ENCODE measurements at places on chromosomes 12 and 14.

- no peaks in the 10 kb centered on the region for H3K36me3 ChIP-seq
- peaks cover 16% of the 10 kb centered on the region for H3K4me1 ChIP-seq
- no peaks in the 10 kb centered on the region for H3K27me3 ChIP-seq
- H3K4me3 ChIP-seq: no peak overlapping the region
- H3K27ac ChIP-seq: no peak overlapping the region
Measured at GRCh38 chr12:67645126-67645525, 3.4 kb upstream of the DYRK2 start.

DNA sequence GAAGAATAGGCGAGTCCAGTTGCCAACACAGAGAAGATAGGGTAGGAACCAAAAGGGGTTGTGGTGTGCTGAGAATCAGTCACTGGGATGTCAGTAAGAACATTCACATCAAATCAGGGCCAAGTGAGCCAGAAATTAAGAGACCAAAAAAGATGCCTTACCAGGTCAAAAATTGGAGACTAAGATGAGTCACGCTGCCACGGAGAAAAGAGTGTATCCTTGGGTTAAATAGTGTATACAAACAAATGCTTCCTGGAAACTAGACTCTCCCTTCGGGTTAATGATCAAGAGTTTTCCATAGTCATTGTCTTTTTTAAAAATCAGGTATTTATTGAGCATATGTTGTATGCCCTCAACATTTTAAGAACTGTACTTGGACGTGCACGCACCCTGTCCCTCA, 45.2 kb upstream of the BAZ1A start:
- DNase-seq: no peak
- H3K36me3 ChIP-seq: no peaks in the 10 kb centered on the region
- no peak overlapping the region for H3K4me3 ChIP-seq
- H3K27ac ChIP-seq: no peak overlapping the region
- H3K27me3 ChIP-seq: no peaks in the 10 kb centered on the region
- no peaks in the 10 kb centered on the region for H3K4me1 ChIP-seq

DNA sequence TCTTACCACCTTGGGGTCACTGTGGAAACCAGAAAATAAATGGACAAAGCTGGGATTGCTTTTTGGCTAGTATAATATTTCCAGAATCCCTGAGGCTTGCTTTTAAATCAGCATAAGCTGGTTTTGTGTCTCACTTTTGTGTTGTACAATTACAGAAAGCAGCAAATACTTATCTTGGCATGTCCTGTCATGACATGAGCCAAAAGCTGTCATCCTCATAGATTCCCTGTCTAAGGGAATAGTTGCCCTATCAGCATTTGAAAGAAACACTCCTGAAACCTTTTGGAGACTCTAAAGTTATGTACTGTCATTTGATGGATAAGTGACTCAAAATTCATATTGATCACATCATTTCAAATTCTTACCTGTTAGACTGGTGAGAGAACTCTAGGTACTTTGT, 987.2 kb downstream of the NRXN3 start:
- no peak overlapping the region for H3K4me3 ChIP-seq
- no peaks in the 10 kb centered on the region for H3K4me1 ChIP-seq
- H3K36me3 ChIP-seq: no peaks in the 10 kb centered on the region
- no peak overlapping the region for H3K27ac ChIP-seq
- DNase-seq: no peak
- no peaks in the 10 kb centered on the region for H3K27me3 ChIP-seq

DNA sequence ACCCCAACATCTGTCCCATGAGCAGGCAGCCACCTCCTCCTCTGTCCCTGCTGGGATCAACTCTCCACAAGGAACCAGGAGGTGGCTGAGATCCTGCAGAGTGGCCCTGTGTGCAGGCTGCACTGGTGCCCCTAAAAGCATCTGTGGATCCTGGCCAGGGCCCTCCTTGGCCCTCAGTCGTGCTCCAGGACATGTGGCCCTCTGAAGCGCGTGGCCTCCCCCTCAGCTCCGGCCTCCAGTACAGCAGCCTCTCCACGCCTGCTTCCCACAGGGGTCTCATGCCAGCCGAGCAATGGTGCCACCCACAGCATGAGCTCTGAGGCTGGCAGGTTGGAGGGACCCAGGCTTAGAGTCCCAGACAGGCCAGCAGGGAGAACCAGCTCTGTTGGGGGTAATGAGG, 77.4 kb upstream of the NOS1 start:
- DNase-seq: no peak
- no peak overlapping the region for H3K27ac ChIP-seq
- H3K4me3 ChIP-seq: no peak overlapping the region
- no peaks in the 10 kb centered on the region for H3K4me1 ChIP-seq

GRCh38 chr12:86660488-86661147, 404.4 kb upstream of the MGAT4C start:
- no peaks in the 10 kb centered on the region for H3K36me3 ChIP-seq
- H3K27ac ChIP-seq: no peak overlapping the region
- DNase-seq: no peak
- no peaks in the 10 kb centered on the region for H3K4me1 ChIP-seq
- H3K27me3 ChIP-seq: no peaks in the 10 kb centered on the region

DNA sequence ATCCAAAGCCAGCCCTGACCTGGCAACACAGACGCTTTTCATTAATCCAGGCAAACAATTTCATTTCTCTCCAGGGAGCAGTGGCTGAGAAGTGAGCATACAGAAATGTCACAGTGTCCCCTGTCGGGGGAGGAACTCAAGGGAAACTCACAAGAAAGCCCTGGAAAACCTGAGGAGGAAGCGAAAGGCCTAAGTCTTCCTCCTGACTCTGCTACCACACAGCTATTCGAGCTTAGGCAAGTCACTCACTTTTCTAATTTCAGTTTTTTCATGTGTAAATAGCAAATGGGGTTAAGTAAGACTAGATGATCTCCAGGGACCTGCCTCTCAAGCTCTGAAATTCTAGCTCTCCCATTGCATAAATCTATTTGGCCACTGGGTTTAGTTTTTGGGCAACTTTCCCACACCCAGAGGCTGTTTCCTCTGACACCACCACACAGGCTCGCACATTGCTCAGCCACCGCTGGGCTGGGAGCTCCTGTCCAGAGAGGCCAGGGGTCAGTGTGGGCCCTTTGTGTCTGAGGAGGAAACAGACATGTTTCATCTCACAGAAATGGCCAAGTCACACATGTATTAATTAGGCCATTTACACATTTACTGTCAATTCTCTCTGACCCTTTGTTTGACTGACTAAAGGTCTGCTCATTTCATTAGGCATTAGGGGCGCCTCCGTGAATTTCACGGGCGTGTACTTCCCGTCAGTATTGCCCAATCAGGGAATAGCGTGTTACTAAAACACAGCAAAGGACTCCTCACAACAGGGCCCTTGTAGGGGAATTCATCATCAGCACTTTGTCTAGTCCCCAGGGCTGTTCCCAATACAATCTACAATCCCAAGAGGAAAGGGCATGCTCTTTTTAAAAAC, 9.8 kb upstream of the PNMA1 start:
- peak overlapping the region; percentile 15 for H3K27ac ChIP-seq
- H3K4me1 ChIP-seq: no peaks in the 10 kb centered on the region
- DNase-seq: no peak

DNA sequence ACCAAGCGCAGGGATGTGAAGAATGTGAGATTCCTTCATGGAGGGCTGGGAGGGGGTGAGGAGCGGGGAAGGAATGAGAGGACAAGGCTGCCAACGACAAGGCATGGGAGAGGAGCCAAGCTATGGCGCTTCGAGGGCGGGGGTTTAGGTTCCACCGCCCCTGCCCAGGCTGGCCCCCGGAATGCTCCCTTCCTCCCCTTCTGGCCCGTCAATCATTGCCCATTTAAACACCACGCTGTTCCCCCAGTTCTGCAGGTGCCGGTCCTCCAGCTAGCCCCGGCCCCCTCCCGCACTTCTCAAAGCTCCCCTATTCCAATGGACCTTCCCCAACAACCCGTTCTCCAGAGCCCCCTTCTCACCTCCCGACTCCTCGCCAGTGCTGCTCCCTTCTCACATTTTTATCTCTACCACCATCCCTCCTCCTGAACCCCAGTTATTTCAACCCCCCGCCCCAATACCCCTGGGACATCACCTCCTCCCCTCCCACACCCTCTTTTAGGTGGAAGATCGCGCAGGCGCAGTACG, 428 bp downstream of the RNF41 start:
- no peak for DNase-seq
- H3K4me3 ChIP-seq: peak overlapping the region; percentile 74
- H3K27ac ChIP-seq: peak overlapping the region; percentile 98
- no peaks in the 10 kb centered on the region for H3K27me3 ChIP-seq
- H3K4me1 ChIP-seq: peaks cover 14% of the 10 kb centered on the region

DNA sequence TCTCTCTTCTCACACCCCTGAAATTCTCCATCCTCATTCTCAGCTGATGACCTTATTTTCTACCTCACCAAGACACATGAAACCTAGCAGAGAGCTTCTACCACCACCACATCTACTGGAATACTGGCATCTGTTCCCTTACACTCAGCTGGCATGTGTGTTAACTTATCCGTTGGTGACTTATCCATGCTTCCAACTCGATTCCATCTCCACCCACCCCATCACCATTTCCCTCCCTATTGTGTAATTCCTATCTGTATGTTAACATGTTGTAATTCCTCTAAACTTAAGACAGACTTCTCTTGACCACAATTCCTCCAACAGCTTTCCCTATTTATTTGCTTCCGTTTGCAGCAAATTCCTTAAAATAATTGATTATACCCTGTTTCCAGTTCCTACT, 15.4 kb downstream of the C1S start:
- no peaks in the 10 kb centered on the region for H3K36me3 ChIP-seq
- no peak for DNase-seq
- H3K27ac ChIP-seq: no peak overlapping the region
- no peak overlapping the region for H3K4me3 ChIP-seq
- no peaks in the 10 kb centered on the region for H3K27me3 ChIP-seq

DNA sequence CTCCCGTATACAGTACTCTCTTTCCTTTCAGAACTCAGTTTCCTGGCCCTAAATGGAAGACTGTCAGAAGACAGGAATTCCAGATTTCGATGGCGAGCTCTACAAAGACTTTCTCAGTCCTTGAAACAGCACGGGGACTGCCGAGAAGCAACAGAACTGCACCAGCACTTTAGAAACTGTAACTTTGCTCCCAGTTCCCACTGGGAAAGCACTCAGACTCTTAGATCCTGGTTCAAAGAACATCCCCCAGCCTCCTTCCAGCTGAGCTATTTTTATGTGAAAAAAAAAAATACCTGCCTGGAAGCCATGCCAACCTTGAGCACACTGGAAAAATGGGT, 1.8 kb downstream of the PXN start:
- peaks cover 15% of the 10 kb centered on the region for H3K27me3 ChIP-seq
- H3K4me3 ChIP-seq: no peak overlapping the region
- no peaks in the 10 kb centered on the region for H3K4me1 ChIP-seq
- DNase-seq: no peak
- peak overlapping the region; percentile 43 for H3K27ac ChIP-seq
- no peaks in the 10 kb centered on the region for H3K36me3 ChIP-seq

DNA sequence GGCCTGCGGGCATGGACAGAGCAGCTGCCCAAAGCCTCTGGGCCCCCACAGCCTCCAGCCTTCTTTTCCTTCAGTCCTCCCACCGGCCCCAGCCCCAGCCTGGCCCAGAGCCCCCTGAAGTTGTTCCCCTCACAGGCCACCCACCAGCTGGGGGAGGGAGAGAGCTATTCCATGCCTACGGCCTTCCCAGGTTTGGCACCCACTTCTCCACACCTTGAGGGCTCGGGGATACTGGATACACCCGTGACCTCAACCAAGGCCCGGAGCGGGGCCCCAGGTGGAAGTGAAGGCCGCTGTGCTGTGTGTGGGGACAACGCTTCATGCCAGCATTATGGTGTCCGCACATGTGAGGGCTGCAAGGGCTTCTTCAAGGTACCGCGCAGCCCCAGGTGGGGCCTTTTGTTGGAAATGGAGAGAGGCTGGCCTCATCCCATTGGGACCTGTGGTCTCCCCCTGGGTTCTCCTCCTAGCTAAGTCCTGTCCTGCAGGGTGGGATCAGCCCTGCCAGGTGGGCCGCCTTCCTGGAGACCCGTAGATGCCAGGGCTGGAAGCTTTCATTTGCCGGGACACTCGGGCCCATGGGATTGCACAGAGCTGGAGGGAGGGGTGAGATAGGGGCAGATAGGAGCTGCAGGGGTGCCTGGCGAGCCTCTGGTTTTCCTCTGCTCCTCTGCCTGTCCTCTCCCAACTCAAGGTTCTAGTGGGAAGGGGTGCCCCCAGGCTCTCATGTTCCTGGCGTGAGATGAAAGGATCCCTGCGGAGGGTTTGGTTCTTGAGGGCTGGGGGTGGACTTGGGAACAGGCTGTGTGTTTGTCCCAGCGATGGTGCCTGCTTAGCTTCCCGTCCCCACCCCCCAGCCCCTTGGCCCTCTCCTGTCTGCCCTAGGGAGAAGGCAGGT, 3.8 kb downstream of the NR4A1 start:
- no peak overlapping the region for H3K27ac ChIP-seq
- H3K4me3 ChIP-seq: no peak overlapping the region
- H3K36me3 ChIP-seq: peaks cover 38% of the 10 kb centered on the region
- H3K4me1 ChIP-seq: peaks cover 17% of the 10 kb centered on the region
- peaks cover 5% of the 10 kb centered on the region for H3K27me3 ChIP-seq

DNA sequence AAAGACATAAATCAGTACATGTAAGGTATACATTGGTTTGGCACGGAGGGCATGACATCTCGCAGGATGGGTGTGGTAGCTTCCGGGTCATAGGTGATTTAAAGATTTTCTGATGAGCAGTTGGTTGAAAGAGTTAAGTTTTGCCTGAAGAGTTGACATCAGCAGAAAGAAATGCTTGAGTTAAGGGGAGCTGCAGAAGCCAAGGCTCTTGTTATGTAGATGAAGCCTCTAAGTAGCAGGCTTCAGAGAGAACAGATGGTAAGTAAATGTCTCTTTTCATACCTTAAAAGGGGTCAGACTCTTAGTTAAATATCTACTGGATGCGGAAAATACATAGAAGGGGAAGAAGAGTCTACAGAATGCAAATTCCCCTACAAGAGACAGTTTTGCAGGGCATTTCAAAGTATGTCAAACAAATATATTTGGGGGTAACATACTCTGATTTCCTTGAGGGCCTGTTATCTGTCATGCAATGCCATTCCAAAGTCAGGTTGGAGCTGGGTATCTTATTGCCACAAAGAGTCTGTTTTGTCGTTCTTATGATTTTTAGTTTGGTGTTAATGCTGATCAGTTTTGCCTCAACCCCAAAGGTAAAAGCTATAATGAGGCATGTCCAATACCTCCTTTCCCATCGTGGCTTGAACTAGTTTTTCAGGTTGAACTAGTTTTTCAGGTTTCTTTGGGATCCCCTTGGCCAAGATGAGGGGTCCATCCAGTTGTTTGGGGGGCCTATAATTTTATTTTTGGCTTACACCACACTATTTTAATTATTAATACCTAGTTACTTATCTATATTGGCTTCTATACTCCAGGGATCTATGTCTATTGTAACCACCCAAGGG, 67.0 kb downstream of the PTHLH start:
- H3K27ac ChIP-seq: no peak overlapping the region
- no peaks in the 10 kb centered on the region for H3K27me3 ChIP-seq
- H3K4me3 ChIP-seq: no peak overlapping the region
- no peaks in the 10 kb centered on the region for H3K36me3 ChIP-seq

GRCh38 chr12:116202940-116203339, 74.6 kb downstream of the MED13L start:
- peaks cover 21% of the 10 kb centered on the region for H3K36me3 ChIP-seq
- no peak overlapping the region for H3K4me3 ChIP-seq
- peaks cover 3% of the 10 kb centered on the region for H3K4me1 ChIP-seq
- DNase-seq: no peak
- H3K27me3 ChIP-seq: no peaks in the 10 kb centered on the region

- no peak overlapping the region for H3K4me3 ChIP-seq
- no peak overlapping the region for H3K27ac ChIP-seq
- H3K4me1 ChIP-seq: peaks cover 15% of the 10 kb centered on the region
- no peaks in the 10 kb centered on the region for H3K36me3 ChIP-seq
- no peaks in the 10 kb centered on the region for H3K27me3 ChIP-seq
Measured at GRCh38 chr12:67798768-67799167, 150.2 kb downstream of the DYRK2 start.

Data from thymus (tissue), 14 donors.